ENCODE measurements at places on chromosomes 6 and 20.

DNA sequence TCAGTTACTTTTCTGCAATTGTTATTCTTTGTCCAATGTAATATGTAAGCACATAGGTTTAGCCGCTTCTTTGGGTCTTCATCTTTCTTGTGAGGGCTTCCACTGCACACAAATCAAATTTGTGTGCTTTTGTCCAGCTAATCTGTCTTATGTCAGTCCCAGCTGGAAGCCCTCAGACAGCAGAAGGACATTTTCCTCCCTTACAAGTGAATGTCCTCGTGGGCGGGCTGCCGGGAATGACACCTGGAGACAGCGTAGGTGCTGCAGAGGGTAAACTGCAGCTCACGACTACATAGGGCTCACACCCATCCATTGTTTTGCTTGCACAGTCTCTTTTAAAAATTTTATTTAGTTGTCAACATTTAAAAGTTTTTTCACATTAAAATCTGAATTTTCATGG, 24.6 kb upstream of the PPP1R14C start:
- DNase-seq: no peak

GRCh38 chr6:107917451-107918375, 40.3 kb downstream of the SEC63 start:
- no peak for DNase-seq

DNA sequence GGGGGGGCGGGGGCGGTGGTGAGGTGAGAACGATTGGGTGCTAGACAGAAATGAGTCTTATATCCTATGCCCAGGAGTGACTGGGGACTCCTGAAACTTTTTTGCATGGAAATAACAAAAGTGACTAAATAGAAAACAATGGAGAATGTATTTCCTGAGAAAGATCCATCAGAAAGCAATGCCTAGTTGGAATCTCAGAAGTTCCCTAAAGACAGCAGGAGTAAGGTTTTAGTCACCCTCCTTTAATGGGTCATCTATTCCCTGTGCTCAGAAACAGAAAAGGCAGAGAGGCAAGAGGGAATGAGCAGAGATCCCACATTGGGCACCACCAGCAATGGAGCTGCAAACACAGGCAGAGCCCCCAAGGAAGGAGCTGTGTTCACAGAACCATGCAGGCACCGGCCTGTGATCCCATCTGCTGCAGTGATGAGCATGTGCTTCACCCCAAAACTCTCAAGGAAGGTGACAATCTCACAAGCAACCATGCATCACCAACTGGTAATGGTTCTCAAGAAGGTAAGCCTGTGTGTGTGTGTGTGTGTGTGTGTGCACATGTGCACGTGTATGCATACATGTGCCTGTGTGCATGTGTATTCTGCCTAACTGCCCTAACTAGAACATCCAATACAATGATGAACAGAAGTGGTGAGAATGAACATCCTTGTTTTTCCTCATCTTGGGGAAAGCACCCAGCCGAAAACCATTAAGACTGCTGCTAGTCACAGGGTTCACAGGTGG, 168.4 kb downstream of the WDR27 start:
- no peak for DNase-seq

GRCh38 chr6:105364243-105364642, 38.6 kb downstream of the PREP start:
- no peak for DNase-seq

Data from stimulated activated CD8-positive, alpha-beta memory T cell treated with anti-CD3 and anti-CD28 coated beads, Interleukin-2, amount 100 ng/mL, for 1 hour (primary cell).